ENCODE measurements at places on chromosomes 6 and 20.

- DNase-seq, result peak; percentile 84
Observed at GRCh38 chr20:51354769-51355319, 187.7 kb downstream of the NFATC2 start.

DNA sequence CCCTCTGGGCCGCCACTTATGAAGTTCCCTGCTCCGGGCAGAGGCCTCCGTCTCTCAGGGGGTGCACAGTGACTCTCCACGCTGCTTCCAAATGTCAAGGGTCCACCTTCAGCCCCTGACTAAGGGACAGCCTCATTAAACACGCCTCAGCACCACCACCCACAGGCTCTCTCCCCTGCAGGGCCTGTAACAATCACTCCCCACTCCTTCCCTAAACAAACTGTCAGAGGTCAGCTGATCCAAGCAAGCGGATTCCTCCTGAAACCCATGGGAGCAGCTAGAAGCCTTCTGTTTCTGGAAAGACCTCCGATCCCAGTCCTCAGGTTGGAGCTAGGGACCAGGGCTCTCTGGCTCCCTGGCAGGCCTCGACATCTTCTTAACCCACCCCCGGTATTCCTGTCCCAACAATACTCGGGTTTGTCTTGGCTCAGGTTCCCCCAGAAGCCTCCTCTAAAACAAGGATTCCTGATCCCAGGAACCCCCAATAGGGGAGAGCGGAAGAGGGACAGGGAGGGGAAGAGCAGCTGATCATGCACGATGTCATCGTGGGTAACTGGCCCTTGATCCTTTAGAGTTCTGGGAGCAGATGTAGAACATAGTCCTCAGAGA is 181.0 kb downstream of the ZNF217 start:
- no peak for DNase-seq

GRCh38 chr20:2991532-2991931 is 51.9 kb upstream of the GNRH2 start:
- no peak for DNase-seq

DNA sequence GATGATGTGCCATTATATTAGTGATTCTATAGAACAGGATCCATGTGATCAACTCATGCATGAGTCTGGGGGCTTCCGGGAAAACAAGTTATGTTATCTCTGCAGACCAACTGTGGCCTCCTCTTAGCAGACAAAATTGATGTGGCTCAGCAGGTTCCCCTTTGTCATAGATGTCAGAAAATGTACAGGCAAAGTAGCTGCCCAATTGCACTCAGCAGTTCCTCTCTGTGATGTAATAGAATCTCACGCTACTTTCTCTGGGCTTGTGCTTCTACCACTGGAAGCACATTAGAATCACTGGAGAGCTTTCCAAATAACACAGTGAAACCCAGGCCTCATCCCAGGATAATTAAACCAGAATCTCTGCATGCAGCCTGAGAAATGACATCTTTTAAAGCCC is 253.1 kb downstream of the SLC24A3 start:
- DNase-seq, result no peak

DNA sequence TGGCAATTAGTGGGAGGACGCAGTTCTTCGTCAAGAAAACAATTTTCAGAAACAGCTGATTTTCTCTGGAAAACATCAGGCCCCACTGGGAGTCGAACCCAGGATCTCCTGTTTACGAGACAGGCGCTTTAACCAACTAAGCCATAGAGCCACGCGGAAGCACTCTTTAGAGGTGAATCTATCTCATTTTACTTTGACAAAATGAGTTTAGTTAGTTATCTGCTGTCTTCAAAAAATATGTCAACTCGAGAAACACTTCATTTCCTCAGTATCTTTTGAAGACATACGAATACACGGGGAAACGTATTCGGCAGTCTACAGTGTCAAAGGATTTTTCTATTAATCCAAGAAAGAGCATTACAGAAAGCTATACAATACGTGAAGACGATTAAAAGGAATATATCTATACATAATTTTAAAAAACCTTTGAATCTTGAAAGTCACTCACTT is 26.7 kb downstream of the GPX6 start:
- DNase-seq, result no peak

DNA sequence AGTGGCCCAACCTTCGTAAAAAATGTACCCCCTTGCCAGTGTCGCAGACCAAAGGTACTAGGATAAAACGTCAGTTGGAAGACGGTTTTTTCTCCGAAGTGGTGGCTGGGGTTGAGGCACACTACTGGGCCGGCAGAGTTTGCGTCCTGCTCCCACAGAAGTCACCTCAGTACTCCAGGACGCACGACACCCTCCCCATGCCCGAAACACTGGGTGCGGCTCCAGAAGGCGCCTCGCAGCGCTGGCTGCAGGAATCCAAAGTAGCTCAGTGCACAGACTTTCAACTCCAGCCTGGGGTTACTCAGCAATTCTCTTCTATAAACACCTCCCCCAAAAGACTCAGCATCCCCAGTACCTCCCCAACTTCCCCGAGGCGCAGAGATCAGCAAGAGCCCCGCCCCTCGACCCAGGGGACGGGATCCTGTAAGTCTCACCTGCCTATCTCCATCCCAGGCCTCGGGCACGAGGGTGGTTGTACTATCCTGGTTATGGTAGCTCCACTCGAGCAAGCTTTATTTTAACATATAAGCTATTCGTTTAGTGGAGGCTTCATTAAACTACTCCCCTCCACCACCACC is 88.2 kb downstream of the ZFP64 start:
- peak; percentile 54 for DNase-seq

GRCh38 chr6:54632984-54633565 is 213.5 kb upstream of the FAM83B start:
- no peak for DNase-seq

GRCh38 chr6:85865420-85866369 is 223.0 kb upstream of the SYNCRIP start:
- peak; percentile 25 for DNase-seq

- DNase-seq, result peak; percentile 3
Observed at GRCh38 chr6:79421707-79422484, 115.3 kb downstream of the LCA5 start.

DNA sequence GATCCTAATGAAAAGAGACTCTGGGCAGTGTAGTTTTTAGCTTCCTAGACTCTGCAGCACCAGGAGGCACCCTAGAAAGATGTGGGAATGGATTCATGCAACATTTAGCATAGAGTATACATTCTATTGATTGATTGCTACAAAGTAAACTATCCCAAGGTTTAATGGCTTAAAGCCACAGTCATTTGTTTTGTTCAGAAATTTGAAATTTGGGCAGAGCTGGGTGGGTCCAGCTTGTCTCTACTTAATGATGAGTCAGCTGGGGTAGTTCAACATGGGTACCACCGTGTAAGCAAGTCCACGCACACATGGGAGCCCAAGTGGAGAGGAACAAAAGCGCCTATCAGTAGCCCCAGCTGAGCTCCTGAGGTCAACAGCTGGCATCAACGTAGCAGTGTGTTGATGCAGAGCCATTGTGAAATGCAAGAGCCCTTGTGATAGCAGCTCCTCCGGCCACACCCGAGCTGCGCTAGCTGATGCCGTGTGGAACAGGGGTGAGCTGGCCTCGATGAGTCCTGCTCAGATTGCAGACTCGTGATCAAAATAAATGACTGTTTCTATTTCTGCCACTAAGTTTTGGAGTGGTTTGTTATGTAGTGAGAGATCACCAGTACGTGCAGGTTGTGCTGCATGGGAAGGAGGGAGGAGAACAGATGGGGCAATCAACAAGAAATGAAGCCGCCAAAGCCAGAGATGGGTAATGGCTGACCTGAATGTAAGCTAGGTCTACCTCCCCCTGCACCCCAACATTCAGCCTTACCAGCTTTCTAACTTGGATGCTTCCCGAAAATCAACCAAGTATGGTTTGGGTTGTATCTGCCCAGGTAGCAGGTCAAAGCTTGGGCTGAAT is 45.7 kb upstream of the TRAF3IP2 start:
- no peak for DNase-seq

DNA sequence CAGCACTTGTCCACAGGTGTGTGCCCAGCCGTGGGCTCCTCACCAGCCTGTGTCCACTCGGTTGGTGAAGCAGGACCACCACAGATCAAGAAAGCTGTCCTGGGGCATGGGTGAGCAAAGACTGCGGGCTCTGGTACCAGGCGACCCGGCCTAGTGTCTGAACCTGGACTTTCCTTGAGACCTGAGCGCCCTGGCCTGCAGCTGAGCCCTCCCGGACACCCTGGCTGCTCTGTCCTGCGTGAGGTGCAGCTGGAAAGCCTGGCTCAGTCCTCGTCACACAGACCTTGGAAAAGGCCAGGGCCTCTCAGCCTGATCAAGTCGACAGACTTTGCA is 201.2 kb upstream of the THBS2 start:
- DNase-seq, result no peak

DNA sequence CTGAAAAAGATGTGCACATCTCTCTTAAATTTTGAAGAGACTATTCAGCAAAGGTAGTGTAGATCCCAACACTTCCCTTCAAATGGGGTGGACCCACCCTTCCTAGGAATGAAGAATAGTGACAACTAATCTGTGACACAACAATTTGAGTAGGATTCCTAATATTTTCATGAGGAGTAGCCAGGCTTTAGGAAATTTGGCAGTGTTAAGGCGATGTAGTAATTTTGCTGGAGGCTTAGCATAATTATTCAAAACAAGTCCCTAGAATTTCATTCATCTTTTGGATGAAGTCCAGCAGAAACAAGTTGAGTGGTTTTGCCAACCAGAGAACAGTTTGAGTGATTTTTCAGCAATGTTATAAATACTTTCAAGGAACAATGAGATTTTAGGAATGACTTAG is 52.4 kb downstream of the ELOVL4 start:
- DNase-seq, result no peak

DNA sequence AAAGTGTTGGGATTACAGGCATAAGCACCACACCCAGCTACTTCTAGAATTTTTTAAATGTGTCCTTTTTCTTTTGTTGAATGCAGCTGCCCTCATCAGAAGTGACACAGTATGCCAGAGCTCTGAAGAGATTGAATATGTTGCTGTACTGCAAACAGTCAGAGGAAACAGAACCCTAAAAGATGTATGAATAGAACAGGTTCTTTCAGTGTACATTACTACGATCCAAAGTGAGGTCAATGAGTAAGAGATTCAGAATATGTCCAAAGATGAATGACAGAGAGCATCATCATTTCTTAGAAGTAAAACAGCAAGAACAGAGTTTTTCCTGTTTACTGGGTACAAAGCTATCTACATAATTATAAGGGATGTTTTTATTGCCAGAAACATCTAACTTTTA is 268.5 kb downstream of the NRN1 start:
- DNase-seq, result no peak

GRCh38 chr6:120405947-120406346 is 928.3 kb downstream of the TBC1D32 start:
- peak; percentile 3 for DNase-seq

DNA sequence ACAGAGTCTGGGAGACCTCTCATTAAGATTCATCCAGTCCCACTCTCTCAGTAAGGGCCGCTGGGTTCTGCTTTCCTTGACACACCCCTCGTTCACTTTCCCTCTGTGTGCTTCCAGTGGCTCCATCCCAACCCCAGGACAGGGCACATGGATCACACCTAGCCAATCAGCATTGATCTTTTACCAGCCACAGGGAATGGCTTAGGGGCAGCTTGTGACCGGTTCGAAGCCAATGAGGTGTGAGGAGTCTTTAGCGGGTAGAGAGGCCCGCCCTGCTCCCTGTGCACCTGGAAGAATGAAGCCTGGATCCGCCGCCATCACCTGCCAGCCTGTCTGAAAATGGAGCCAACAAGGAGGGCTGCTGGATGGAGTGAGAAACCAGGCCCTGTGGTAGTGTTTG is 35.2 kb upstream of the OVOL2 start:
- no peak for DNase-seq

GRCh38 chr6:160863782-160864181 is 127.8 kb upstream of the MAP3K4 start:
- no peak for DNase-seq

GRCh38 chr20:10671221-10671918 is 2.4 kb downstream of the JAG1 start:
- DNase-seq, result peak; percentile 89

DNA sequence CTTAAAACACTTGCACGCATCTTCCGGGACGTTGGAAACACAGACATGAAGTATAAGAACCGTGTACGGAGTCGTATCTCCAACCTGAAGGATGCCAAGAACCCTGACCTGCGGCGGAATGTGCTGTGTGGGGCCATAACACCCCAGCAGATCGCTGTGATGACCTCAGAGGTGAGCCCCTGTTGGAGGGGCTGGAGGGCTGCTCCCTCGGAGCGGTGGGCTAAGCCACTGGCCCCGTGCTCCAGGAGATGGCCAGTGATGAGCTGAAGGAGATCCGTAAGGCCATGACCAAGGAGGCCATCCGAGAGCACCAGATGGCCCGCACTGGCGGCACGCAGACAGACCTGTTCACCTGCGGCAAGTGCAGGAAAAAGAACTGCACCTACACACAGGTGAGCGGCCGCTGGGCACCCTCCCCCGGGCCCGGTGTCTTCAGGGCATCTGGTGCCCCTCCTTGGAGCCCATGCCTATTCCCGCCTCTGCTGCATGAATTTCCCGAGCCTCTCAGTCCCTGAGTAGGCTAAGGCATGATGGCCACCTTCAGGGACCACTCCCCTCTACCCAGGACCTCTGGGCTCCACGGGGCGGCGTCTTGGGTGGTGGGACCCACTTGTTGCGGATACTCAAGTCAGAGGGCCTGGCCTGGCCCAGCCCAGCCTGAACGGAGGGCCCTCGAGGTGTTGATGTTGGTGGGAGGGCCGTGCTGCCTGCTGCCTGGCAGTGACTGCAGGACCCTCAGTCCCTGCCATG is 7.4 kb downstream of the TCEA2 start:
- no peak for DNase-seq

DNA sequence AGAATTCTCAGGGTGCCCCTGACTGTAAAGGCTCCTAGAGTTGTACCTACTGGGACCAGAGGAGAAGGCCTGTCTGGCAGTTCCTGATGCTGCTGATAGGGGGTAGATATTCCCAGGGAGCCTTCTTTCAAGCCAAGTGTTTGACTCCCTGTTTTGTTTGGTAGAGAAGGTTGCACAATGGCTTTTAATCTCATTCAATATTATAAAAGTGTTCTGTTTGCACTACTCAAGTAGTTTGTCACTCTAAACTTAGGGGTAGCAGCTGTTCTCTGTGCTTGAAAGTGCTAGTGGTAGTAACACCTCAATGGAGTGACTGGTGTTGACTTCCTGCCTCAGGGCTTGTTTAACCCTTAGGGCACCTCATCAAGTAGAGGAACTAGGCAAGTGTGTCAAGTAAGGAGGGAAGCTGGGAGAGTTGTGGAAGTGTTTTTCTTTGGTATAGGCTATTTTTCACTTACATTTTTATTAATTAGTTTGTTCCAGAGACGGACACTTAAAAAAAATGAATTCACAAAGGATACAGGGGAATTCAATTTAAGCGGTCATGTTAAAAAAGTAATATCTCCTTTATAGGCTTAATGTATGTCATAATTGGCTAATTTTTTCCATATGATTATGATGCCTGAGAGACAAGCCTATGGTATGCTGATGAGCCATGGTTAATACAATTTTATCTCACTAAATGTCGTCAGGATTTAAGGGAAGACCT is 38.1 kb downstream of the BICRAL start:
- no peak for DNase-seq
